Epithelial cell of prostate (primary cell): ENCODE measurements at places on chromosomes 4 and X.

DNA sequence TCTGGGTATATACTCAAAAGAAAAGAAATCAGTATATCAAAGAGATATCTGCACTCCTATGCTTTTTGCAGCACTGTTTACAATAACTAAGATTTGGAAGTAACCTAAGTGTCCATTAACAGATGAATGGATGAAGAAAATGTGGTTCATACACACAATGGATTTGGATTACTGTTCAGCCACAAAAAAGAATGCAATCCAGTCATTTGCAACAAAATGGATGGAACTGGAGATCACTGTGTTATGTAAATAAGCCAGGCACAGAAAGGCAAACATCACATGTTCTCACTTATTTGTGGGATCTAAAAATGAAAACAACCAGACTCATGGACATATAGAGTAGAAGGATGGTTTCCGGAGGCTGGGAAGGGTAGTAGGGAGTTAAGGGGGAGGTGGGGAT, 17.6 kb upstream of the NXT2 start:
- no peak for DNase-seq

GRCh38 chr4:109713500-109713899, 10.3 kb upstream of the CASP6 start:
- no peak for DNase-seq

DNA sequence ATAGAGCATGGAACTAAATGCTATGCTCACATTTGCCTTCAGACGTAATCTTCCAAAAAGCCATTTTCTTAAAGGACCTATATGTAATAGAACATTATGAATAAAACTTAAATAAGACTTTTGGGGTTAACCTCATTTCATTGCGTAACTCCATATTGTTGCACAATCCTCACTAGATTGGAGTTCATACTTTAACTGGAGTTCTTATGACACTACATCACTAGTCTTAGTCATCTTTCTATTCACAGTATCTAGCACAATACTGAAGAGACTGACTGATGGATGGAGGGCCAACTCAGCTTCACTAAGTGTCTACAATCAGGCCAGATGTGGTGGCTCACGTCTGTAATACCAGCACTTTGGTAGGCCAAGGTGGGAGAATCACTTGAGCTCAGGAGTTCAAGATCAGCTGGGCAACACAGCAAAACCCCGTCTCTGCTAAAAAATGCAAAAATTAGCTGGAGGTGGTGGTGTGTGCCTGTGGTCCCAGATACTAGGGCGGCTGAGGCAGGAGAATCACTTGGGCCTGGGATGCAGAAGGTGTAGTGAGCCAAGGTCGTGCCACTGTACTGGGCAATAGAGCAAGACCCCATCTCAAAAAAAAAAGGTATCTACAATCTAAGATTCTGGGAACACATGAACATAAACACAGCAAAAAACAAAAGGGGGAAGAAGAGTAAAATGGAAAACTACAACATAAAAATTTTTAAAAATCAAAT, 80.8 kb upstream of the MAB21L2 start:
- peak; percentile 59 for DNase-seq

- no peak for DNase-seq
Measured at GRCh38 chr4:66852843-66853242, 692.5 kb downstream of the CENPC start.

GRCh38 chr4:73593631-73594241, 26.5 kb downstream of the RASSF6 start:
- DNase-seq = no peak

GRCh38 chrX:153967536-153968224, 3.9 kb downstream of the HCFC1 start:
- DNase-seq = no peak

DNA sequence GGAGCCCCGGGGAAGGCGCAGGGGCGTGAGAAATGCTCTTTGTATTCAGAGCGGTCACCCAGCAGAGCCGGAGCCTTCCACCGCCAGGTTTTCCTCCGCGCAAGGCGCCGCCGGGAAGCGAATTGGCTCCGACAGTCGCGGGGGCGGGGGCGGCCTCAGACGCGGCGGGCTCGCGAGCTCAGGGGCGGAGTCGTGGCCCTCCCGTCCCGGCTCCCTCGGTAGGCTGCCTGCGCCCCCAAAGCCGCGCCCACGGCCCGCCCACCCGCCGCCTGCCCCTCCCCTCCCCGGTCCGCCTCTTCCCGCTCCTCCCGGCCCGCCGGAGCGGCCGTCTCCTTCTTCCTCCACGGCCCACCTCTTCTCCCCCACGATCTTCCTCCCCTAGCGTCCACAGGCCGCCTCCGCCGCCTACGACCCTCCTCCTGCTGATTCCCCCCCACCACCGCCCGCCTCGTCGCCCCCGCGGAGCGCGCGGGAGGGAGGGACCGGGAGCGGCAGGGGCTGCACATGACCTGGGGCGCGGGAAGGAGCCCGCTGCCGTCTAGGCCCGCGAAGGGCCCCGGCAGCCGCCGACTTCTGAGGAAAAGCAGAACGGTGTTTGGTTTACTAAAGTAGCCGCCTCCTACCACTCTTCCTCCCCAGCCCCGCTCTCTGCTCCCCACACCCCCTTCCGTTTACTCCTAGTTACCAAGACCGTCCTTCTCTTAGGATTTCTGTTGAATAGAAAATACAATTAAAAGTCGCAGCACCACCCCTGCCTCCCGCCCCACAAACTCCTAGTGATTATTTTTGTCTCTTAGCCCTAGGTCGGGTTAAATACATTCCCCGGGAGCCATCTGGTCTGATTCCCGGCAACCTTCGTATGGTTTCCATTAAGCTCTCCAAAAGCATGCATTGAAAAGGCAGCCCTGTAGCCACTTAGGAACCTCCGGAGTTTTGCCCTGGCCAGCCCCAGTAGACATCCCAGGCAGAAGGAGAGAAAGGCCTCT, 53.2 kb downstream of the C4orf51 start:
- peak; percentile 69 for DNase-seq

GRCh38 chr4:140448830-140449229, 21.4 kb upstream of the CLGN start:
- no peak for DNase-seq

DNA sequence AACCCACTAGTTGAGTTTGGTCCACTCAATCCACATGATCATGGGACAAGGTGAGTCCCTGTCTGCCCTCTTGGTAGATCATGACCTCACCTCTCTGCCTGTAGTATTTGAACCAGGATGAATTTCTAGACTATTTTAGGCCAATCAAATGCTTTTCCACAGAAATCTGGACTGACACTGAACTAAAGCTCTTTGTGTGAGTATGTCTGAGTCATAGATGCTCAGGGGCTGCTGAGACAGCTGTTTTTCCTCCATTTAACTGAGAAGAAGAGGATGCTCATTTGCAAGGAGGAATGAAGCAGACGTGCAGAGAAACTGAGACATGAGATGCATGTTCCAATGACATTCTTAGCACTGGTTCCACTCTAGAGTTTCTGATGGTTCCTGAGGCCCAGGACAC, 77.3 kb upstream of the TMEM47 start:
- DNase-seq = no peak

GRCh38 chrX:14997271-14997670, 124.0 kb downstream of the MOSPD2 start:
- no peak for DNase-seq

GRCh38 chr4:111066001-111066400, 443.1 kb upstream of the PITX2 start:
- no peak for DNase-seq

GRCh38 chr4:30718021-30718542, 2.1 kb upstream of the PCDH7 start:
- DNase-seq = no peak

DNA sequence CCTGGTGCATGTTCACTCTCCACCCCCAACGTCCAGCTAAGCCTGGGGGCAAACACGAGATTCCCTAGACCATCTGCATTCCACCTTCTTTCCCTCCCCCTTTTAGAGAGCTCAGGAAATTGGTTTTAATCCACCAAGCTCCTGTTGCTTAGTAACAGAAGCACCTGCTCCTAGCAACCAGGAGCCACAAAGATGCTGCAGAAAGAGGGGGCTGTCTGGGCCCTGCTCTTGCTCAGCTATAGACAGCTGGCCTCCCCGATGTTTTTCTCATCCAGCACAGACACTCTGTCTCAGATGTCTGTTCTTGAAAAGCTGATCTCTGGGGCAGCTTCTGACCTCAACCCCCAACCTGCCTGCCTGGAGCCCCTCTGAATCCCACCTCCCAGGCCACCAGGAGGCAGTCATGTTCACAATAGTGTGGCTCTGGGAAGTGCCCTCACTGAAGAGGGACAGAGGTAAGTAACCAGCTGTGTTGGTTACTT, 71.5 kb downstream of the SLC16A2 start:
- DNase-seq = no peak

GRCh38 chr4:5527211-5527610, 181.1 kb downstream of the EVC2 start:
- DNase-seq = no peak

GRCh38 chrX:109830704-109831206, 97.7 kb upstream of the ACSL4 start:
- no peak for DNase-seq

DNA sequence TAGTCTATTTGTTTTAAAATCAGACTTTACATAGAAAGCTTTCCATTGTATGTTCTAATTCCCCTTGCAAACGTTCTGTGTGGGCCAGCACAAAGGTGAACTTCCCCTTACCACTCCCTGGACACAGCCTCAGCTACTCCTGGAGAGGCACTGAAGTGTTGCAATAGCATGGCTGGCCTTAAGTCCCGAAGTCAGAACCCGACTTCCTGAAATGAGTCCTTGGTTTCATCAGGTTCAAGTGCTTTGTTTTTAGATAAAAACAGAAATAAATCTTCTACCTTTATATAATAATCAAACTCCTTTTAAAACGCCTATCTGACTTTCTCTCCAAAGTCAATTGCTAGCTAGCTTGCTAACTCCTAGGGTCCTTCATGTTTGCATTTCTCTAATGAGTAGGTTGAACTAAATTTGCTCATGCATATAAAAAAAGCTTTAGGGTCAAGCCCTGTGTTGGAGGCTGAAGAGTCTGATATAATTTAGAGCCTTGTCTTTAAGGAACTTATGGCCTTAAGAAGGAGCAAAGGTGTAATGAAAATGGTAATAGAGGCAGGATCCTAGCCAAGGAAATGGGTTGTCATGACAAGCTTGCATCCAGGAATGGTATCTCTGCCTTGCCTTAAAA, 9.0 kb downstream of the BMP3 start:
- no peak for DNase-seq

GRCh38 chrX:114797494-114797893, 213.6 kb downstream of the HTR2C start:
- DNase-seq = no peak

DNA sequence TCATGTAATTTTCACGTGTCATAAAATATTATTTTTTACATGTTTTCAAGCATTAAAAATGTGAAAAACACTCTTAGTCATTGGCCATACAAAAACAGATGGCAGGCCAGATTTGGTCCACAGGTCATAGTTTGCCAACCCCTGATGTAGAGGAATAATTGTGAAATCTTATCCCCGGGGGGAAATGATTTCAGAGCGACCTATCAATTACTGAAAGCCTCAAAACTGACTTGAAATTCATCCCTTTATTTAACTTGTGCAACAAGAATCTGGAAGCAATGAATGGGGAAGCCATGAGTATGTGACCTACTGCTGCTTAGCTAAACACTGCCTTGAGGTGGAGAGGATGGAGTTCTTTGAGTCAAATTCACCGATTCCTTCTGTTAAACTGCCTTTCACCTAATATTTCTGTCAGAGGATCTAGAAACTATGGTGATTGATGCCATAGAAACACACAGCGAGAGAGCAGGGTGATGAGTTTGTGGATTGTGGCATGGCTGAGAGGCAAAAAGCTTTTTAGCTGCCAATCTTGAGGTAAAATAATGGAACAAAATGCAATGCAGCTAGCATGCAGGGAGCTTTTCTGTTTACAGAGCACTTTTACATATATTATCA, 30.3 kb upstream of the BRS3 start:
- DNase-seq = no peak

DNA sequence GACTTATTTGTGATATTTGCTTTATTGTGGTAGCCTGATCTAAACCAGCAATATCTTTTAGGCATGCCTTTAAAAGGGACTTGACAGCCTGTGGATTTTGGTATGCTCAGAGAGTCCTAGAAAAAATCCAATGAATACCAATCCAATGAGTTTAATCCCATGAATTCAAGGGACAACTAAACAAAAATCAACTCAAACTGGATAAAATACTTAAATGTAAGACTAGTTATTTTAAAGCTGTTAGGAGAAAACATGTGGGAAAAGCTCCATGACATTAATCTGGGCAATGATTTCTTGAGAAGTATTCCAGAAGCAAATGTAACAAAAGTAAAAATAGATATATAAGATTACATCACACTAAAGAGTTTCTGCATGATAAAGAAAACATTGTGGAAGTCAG, 711.5 kb upstream of the PITX2 start:
- no peak for DNase-seq

GRCh38 chr4:114077610-114078009, 98.2 kb upstream of the ARSJ start:
- DNase-seq = peak; percentile 36

DNA sequence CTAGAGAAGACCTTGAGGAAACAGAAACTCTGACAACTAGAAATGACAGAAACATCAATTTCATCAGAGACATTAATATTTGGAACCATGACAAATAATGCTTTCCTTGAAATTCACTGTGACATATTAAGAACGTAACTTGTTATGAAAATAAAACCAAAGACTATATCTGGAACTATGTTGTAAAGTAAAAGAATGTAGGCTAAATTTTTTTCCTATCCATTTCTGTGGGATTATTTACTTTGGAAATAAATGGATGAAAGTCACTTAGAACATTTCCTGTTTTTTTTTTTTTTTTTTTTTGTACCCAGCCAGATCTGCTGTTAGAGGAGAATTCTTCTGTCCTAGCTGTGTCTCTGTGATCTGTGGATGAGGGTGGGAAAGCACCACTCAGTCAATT, 255.9 kb downstream of the SPRY1 start:
- DNase-seq = no peak

GRCh38 chr4:26325191-26325590, 4.4 kb downstream of the RBPJ start:
- no peak for DNase-seq

DNA sequence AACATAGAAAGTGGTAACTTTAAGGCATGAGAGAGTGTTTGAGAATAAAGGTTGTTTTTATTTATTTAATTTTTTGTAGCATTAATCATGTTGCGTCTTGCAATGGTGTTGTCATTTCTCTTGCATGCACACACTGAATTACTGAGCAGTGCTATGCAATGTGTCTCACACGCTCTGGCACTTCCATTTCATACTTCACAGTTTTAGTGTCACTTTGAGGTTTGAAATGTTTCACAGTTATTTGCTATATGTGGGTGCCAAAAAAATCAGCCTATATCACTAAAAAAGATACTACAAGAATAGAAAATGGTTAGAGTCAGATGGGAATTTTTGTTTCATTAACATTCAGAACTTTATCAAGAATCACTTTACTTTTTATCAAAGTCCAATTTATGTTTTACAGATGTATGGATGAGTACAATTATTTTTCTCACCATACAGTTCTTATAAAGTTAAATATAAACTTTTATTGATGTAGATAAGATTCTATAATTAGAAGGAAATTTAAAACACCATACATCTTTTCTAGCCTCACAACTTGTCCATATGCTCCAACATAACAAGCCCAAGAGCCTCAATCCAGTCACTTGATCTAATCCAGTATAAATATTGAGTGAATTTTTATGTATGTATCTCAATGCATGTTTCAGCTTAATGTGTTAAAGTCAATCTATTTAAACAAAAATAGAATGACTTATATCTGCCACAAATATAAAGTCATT, 114.0 kb downstream of the IQCM start:
- DNase-seq = no peak

GRCh38 chrX:9378980-9379696, 85.7 kb upstream of the TBL1X start:
- peak; percentile 45 for DNase-seq

- no peak for DNase-seq
Measured at GRCh38 chr4:39820186-39820585, 122.2 kb downstream of the UBE2K start.
